IMR-90 (cell line): ENCODE measurements at places on chromosomes 2 and 18. TPM values are rescaled to one million over a fixed set of nuclear protein-coding genes. Genes with fewer than 3 reads are reported as not detected.

- no peaks in the 10 kb centered on the region for H3K36me3 ChIP-seq
- DNase-seq: no peak
- H3K4me1 ChIP-seq: no peaks in the 10 kb centered on the region
Observed at GRCh38 chr18:26764586-26764985, 100.9 kb downstream of the AQP4 start.

DNA sequence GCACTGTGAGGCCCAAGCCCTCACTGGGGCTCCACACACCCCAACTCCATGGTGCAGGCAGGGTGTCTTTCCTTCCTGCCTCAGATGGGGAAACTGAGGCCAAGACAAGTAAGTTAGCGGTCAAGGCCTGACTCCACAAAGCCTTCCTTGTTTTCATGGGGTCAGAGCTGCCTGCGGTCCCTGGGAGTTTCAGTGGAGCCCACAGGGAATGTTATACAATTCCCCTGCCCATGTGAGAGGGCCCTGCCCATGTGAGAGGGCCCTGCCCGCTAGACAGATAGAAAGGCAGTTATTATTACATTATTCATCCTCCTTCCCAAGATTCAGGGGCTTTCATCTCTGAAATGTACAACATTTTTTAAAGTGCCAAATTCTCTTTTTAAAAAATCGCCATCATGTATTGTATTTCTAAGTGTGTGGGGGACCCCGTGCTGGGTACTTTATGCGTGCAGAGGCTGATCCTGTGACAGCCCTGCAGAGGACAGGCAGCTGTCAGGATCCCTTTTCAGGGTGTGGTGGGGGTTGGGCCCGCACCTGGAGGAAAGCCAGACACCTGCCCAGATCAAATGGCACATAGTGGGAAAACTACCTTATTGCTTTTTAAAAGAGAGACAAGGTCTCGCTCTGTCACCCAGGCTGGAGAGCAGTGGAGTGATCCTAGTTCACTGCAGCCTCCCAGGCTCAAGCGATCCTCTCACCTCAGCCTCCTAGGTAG is 23.4 kb downstream of the FBLN7 start:
- no peak overlapping the region for H3K4me3 ChIP-seq
- H3K4me1 ChIP-seq: peaks cover 2% of the 10 kb centered on the region
- DNase-seq: no peak
- H3K36me3 ChIP-seq: no peaks in the 10 kb centered on the region

DNA sequence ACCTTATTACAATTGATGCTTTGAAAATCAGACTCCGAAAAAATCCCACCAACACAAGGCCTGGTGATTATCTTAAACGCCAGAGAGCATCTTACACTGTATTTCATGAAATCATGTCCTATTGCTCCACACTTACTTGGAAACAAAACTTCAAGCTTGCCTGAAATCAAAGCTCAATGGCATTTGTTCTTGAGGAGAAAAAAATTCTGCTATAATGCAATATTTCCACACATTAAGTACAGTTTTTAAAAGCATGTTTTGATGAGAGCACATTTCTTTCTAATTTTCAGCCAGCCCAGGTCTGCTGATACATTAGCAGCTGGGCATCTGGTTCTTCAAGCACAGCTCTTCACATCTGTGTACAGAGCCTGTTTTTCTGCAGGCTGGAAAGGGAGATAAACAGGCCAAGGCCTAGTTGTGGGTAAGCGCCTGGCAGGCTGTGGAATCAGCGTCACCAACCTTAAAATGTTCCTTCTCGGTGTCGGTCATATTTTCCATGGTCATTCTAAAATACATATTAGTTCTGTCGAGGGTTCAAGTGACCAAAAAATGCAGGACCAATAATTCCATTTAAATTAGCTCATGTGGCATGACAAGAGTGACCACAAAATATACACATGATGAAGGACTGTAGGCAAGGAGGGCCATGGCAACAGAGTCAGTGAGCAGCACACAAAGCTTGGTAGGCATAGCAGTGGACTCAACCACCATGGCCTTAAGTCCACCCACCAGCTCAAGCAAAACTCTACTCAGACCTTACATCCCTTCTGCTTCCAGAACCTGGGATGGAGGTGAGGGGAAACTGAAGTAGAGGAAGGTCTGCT is 20.9 kb downstream of the SLC8A1 start:
- no peak overlapping the region for H3K4me3 ChIP-seq
- H3K27me3 ChIP-seq: no peaks in the 10 kb centered on the region
- 0 out of 2 replicates have a peak overlapping the region, but pooled peaks have one; percentile 0 for H3K27ac ChIP-seq
- peaks cover 10% of the 10 kb centered on the region for H3K4me1 ChIP-seq
- no peak for DNase-seq
- H3K36me3 ChIP-seq: peaks cover 7% of the 10 kb centered on the region

DNA sequence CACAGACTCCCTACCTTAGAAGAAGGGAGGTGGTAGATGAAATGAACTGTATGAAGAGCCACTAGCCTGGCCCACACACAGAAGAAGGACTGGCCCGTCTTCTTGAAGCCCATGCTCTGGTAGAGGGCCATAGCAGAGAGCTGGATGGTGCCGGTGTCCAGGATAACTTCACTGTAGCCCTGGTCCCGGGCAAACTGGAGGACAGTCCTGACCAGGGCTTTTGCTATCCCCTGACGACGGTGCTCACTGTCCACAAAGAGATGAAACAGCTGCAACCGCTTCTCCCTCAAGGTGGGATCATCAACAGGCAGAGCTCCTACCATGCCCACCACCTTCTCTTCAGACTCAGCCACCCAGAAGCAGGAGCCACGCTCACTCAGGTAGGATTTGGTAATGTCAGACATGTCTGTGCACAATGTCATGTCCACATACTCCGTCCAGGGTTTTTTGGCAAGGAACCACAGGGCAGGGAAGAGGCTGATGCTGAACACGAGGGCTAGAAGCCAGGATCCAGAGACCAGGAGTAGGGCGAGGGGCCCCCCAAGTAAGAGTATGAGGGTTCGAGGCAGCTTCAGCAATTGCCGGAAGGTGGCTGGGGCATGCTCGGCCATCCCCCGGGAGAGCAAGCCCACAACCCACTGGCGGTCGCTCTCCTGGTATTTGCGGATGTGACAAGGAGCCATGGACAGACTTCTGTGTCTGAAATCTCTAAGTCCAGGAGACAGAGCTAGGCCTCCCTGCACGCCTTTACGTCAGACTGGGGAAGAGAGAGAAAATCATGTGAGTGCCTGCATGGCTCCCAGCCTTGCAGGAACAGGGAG is 1.1 kb downstream of the NAT8 start:
- H3K27me3 ChIP-seq: peaks cover 8% of the 10 kb centered on the region; the same call in 1 of the 2 replicates
- H3K4me1 ChIP-seq: no peaks in the 10 kb centered on the region
- no peak overlapping the region for H3K27ac ChIP-seq
- no peak for DNase-seq

- no peaks in the 10 kb centered on the region for H3K27me3 ChIP-seq
- H3K27ac ChIP-seq: no peak overlapping the region
- H3K36me3 ChIP-seq: no peaks in the 10 kb centered on the region
Observed at GRCh38 chr18:38456253-38456652, 890.7 kb upstream of the CELF4 start.

GRCh38 chr2:184760931-184761330 is 162.6 kb downstream of the ZNF804A start:
- H3K4me3 ChIP-seq: no peak overlapping the region
- no peaks in the 10 kb centered on the region for H3K36me3 ChIP-seq
- no peak overlapping the region for H3K27ac ChIP-seq

GRCh38 chr2:109710505-109711229 is 83.4 kb upstream of the RGPD5 start:
- H3K27me3 ChIP-seq: peaks cover 21% of the 10 kb centered on the region
- H3K36me3 ChIP-seq: no peaks in the 10 kb centered on the region
- DNase-seq: no peak
- no peak overlapping the region for H3K4me3 ChIP-seq
- no peak overlapping the region for H3K27ac ChIP-seq
- H3K4me1 ChIP-seq: no peaks in the 10 kb centered on the region

GRCh38 chr2:27007416-27008374 is 25.1 kb upstream of the TMEM214 start:
- H3K36me3 ChIP-seq: no peaks in the 10 kb centered on the region
- H3K27me3 ChIP-seq: no peaks in the 10 kb centered on the region
- DNase-seq: no peak
- peaks cover 9% of the 10 kb centered on the region for H3K4me1 ChIP-seq

DNA sequence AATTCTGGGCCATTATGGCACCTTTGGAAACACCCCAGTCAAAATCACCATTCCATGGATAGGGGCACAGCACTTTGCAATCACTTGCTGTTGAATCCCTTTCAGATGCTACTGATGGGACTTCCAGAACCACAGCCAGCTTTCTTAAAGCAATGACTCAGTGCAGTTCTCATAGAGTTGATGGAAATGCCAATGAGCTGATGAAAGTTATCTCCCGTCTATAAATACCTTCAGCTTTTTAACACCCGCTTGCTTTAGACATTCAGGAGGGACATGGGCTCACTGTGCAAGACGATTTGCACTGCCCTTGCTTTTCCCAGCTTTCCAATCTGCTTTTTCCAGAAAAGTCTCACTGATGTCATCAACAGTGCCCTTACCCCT is 66.7 kb upstream of the RPL31 start:
- no peak overlapping the region for H3K4me3 ChIP-seq
- no peaks in the 10 kb centered on the region for H3K27me3 ChIP-seq
- no peak overlapping the region for H3K27ac ChIP-seq

DNA sequence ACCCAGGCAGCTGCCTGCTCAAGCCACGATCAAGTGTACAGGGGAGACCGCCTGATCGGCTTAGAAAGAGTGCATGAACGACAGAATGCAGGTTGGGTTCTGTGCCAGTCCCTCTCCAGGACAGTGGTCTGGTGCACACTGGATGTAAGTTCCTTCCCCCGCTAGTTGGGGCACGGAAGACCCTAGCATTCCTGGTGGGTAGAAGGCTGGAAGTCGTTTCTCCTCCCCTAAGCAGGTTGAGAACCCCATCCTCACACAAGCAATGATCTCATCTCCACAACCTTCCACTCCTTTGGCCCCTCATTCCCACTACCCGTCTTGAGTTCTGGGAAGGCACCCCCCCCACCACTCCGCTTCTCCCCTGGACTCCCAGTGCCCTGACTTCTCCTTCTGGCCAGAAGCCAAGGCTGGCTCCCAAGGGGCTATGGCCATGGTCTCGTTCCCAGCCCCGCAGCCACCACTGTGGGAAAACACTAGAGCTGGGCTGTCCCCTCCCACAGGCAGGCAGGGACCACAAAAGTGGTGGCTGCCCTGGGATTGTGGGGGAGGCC is 1.4 kb upstream of the ANKRD39 start:
- H3K36me3 ChIP-seq: peaks cover 36% of the 10 kb centered on the region
- no peak for DNase-seq
- peaks cover 12% of the 10 kb centered on the region for H3K4me1 ChIP-seq
- H3K27ac ChIP-seq: no peak overlapping the region

DNA sequence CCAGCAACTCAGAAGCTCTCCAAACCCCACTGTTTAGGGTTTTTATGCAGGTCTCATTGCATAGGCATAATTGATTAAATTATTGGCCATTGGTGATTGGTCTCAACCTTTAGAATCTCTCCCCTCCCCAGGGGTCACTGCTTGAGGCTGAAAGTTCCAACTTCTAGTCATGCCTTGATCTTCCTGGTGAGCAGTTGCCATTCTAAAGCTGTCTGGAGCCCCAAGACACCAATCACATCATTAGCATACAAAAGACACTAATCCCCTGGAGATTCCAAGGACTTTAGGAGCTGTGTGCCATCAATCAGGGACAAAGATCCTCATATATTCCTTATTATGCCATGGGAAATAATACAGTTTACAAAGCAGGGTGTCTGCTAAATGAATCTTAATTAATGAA is 863.4 kb upstream of the KLHL29 start:
- no peak overlapping the region for H3K4me3 ChIP-seq
- no peaks in the 10 kb centered on the region for H3K27me3 ChIP-seq
- H3K36me3 ChIP-seq: no peaks in the 10 kb centered on the region
- H3K4me1 ChIP-seq: no peaks in the 10 kb centered on the region

- no peak overlapping the region for H3K4me3 ChIP-seq
- no peaks in the 10 kb centered on the region for H3K36me3 ChIP-seq
Observed at GRCh38 chr2:169572189-169572588, 1.5 kb downstream of the FASTKD1 start.

- peak; percentile 43 for DNase-seq
- no peak overlapping the region for H3K4me3 ChIP-seq
- H3K27me3 ChIP-seq: no peaks in the 10 kb centered on the region
- peaks cover 42% of the 10 kb centered on the region for H3K4me1 ChIP-seq
- H3K36me3 ChIP-seq: no peaks in the 10 kb centered on the region
Observed at GRCh38 chr2:30358842-30359241, 88.2 kb upstream of the LCLAT1 start.

- peak; percentile 59 for DNase-seq
- H3K4me1 ChIP-seq: peaks cover 10% of the 10 kb centered on the region
- H3K27me3 ChIP-seq: no peaks in the 10 kb centered on the region
- 0 out of 2 replicates have a peak, but pooled peaks cover 2% of the 10 kb centered on the region for H3K36me3 ChIP-seq
Observed at GRCh38 chr2:108607706-108608301, 73.5 kb downstream of the LIMS1 start.

- peak overlapping the region; percentile 35 for H3K4me3 ChIP-seq
- DNase-seq: peak; percentile 18
- H3K27me3 ChIP-seq: peaks cover 7% of the 10 kb centered on the region; the same call in 1 of the 2 replicates
- H3K27ac ChIP-seq: no peak overlapping the region
- H3K36me3 ChIP-seq: no peaks in the 10 kb centered on the region
Observed at GRCh38 chr18:13800505-13801259, 23.3 kb upstream of the MC5R start.

- H3K27me3 ChIP-seq: peaks cover 2% of the 10 kb centered on the region; the same call in 1 of the 2 replicates
- no peak overlapping the region for H3K4me3 ChIP-seq
- DNase-seq: no peak
Observed at GRCh38 chr2:96668771-96669170, 26.2 kb downstream of the FER1L5 start.

SLC4A5 gene
- 0.20 and 0.22 TPM in 2 replicates for polyA plus RNA-seq

MC2R gene
- not detected in 2 replicates for polyA plus RNA-seq

PAX8 gene
- polyA plus RNA-seq: 1.1 and 1.5 TPM in 2 replicates

FMNL2 gene
- polyA plus RNA-seq: 8.5 and 11.4 TPM in 2 replicates

SLC5A7 gene
- polyA plus RNA-seq: not detected in 2 replicates

CABYR gene
- 6.2 and 7.1 TPM in 2 replicates for polyA plus RNA-seq

LINC00305 gene
- not detected in 2 replicates for polyA plus RNA-seq

DNAH6 gene
- polyA plus RNA-seq: 0.07 and 0.09 TPM in 2 replicates
